ENCODE measurements at places on chromosomes 6 and 20. TPM values are rescaled to one million over a fixed set of nuclear protein-coding genes. Genes with fewer than 3 reads are reported as not detected.
A peak's percentile ranks its signal among the peaks of the same experiment; 100 is the strongest.

ILRUN gene
- total RNA-seq = 75.9 TPM

COL11A2 gene
- total RNA-seq = 0.87 TPM

KCNQ2 gene
- total RNA-seq = not detected

PACRG gene
- total RNA-seq = 1.5 TPM

TBXT gene
- not detected for total RNA-seq

DNA sequence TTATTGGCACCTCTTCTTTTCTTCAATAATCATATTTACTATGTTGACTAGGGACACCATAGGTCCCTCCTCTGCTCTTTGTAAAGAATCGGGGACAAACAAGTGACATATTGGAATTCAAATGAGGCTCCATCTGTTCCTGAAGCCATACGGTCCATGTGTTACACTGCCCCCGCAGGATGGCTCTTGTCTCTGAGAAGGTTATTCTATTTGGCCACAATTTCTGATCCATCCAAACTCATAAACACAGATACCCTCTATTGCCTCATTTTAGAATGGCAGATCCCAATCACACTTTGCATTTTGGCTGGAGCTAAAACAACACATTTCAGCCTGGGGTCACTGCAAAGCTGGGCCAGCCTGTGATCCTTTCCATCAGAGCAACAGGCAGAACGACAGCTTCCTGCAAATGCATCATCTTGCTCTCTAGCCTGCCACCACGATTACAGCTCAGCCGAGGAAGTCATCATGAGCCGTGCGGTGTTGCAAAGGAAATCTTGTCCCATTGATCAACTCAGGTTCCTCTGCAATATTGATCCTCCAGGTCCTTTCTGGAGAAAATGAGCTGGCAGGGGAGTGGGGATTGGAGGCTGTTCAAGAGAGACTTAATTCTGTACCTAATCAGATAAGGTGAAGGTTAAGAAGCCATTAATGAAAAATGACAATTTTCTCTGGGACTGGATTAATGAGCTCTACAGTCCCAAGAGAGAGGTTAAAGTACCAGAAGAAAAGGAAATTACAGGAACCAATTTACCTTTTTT is 73.1 kb downstream of the AGPAT4 start:
- no peak overlapping the region for H3K27ac ChIP-seq
- no peak overlapping the region for H3K4me3 ChIP-seq
- no peaks in the 10 kb centered on the region for H3K27me3 ChIP-seq
- no peak for DNase-seq
- H3K4me1 ChIP-seq = peaks cover 17% of the 10 kb centered on the region

DNA sequence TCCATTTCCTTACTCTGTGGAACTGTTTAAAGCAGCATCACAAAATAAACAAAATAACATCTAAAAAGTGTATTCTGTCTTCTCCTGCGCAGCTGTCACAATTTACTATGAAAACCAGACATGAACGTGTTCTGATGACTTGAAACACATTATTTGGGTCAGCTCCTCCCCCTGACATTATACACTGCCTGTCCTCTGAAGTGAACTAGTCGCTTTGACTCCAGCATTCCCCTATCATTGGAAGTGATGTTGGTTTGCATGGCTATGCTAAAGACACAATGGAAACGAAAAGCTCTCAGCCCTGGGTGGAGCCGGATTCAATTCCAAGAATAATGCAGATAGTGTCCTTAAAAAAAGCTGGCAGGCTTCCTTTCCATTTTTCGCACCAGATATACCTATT is 125.9 kb downstream of the FYN start:
- no peak for DNase-seq
- no peaks in the 10 kb centered on the region for H3K36me3 ChIP-seq
- peak overlapping the region; percentile 6 for H3K27ac ChIP-seq

GRCh38 chr20:59392736-59393135 is 92.3 kb downstream of the EDN3 start:
- H3K36me3 ChIP-seq = no peaks in the 10 kb centered on the region
- H3K27ac ChIP-seq = no peak overlapping the region
- DNase-seq = no peak
- no peak overlapping the region for H3K4me3 ChIP-seq
- no peaks in the 10 kb centered on the region for H3K27me3 ChIP-seq

GRCh38 chr6:84086545-84087429 is 53.2 kb downstream of the MRAP2 start:
- no peak overlapping the region for H3K4me3 ChIP-seq
- DNase-seq = no peak
- H3K27me3 ChIP-seq = no peaks in the 10 kb centered on the region
- H3K36me3 ChIP-seq = no peaks in the 10 kb centered on the region
- no peak overlapping the region for H3K27ac ChIP-seq

DNA sequence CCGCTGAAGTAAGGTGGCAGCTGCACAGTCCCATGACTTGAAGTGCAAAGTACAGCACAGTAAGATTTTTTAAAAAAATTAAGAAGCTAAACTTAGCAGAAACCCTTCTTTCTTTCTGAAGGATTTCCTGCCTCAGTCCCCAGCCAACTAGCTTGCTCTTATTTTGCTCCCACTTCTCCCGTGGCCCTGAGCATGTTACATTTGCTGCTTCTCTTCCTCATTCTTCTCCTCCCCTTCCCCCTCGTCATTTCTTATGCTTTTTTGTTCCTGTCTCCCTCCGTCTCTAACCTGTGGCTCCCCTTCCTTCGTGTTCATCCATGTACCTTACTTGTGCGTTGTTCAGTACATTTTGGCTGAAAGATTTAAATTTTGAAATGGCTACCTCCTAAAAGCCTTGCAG is 123.0 kb downstream of the SASH1 start:
- no peak overlapping the region for H3K4me3 ChIP-seq
- H3K4me1 ChIP-seq = peaks cover 39% of the 10 kb centered on the region

DNA sequence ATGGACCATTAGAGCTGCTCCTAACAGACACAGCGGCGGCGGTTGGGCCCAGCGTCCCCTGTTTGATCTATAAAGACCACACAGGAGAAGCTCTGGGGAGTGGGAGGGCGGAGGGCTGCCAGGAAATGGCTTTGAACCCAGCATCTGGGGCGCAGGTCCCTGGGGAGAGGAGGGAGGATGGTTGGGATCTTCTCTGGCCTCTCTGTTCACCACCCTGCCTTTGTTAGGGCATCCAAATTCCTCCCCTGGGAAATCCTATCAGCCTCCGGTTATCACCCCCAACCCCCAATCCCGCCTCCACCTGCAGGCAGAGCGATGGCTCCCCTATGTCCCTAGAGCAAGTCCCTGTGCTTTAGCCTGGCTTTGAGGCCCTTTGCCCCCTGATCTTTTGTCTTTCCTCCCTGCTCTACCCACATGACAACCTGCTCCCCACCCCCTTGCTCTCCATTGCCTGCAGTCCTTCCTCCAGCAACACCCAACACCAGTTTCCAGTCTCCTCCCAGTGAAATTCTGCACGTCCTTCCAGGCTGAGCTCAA is 7.1 kb downstream of the XKR7 start:
- no peak for DNase-seq
- no peaks in the 10 kb centered on the region for H3K36me3 ChIP-seq
- H3K27ac ChIP-seq = no peak overlapping the region
- H3K4me1 ChIP-seq = no peaks in the 10 kb centered on the region
- H3K27me3 ChIP-seq = peaks cover 19% of the 10 kb centered on the region
- H3K4me3 ChIP-seq = no peak overlapping the region

- no peak overlapping the region for H3K27ac ChIP-seq
- DNase-seq = no peak
- H3K4me1 ChIP-seq = peaks cover 6% of the 10 kb centered on the region
Observed at GRCh38 chr6:108638993-108639392, 78.3 kb downstream of the FOXO3 start.

DNA sequence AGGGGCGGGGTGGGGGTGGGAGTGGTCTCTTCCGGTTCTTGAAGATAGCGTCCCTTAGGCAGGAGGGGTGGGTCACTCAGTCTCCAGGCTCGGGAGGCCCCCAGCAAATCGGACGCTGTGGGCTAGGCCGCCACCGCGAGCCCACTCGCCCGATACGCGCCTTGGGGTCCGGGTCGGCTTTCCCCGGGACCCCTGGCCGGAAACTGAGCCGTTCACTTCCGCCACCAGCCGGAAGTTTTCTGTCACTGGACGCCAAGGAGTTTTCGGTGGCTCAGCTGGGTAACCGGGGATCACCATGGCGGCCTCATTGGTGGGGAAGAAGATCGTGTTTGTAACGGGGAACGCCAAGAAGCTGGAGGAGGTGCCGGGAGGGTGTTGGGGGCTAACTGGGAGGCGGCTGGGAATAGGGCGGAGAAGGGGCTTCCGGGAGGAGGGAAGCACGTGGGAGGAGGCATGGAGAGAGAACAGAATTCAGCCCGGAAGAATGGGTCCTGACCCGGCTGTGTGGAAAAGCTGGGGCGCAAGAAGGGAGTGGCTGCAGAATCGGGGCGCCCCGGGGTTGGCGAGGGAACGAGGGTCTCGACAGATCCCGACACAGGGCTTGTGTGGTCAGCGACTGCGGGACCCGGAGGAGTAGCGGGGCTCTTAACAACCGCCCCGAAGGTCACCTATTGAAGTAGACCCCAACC is at the start of gene ITPA:
Gene ITPA, plus strand, starts transcription at position 242 of the 689 bp plus-strand sequence. Its CDS starts 54 bp downstream, at position 296.
- DNase-seq = peak; percentile 62
- H3K27ac ChIP-seq = peak within 1 kb of the TSS; percentile 88
- no peaks in the 10 kb centered on the region for H3K36me3 ChIP-seq

DNA sequence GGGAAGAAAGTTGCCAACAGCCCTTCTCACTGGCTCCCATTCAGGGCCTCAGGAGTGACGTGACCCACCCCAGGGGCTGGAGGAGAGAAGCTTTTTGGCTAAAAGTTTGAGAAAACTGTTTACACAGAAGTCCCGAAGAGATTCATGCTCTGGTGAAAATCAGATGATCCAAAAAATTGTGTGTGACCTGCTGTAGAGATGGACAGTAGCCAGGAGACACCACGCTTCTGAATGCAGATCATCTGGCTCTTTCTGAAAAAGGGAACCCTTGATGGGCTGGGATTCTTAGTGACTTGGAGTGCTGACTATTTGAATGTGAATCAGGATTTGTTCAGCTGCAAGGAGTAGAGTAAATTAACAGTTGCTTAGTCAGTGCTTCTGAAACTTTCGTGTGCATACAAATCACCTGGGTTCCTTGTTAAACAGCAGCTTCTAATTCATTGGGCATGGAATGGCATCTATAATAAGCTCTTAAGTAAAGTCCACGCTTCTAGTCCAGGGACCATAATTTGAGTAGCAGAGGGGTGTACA is 265.1 kb downstream of the PREX1 start:
- no peak overlapping the region for H3K27ac ChIP-seq
- DNase-seq = no peak
- no peaks in the 10 kb centered on the region for H3K36me3 ChIP-seq
- H3K4me1 ChIP-seq = no peaks in the 10 kb centered on the region
- no peak overlapping the region for H3K4me3 ChIP-seq
- no peaks in the 10 kb centered on the region for H3K27me3 ChIP-seq

GRCh38 chr6:48222241-48222640 is 111.2 kb upstream of the PTCHD4 start:
- no peak for DNase-seq
- H3K27ac ChIP-seq = no peak overlapping the region
- H3K4me1 ChIP-seq = no peaks in the 10 kb centered on the region
- no peaks in the 10 kb centered on the region for H3K36me3 ChIP-seq

GRCh38 chr6:130624046-130624445 is 203.2 kb upstream of the SMLR1 start:
- H3K4me3 ChIP-seq = no peak overlapping the region
- H3K36me3 ChIP-seq = no peaks in the 10 kb centered on the region
- no peak overlapping the region for H3K27ac ChIP-seq

Data from left lung (tissue), 14 donors.